ENCODE measurements at places on chromosomes 1 and 21. TPM values are rescaled to one million over a fixed set of nuclear protein-coding genes. Genes with fewer than 3 reads are reported as not detected.

- DNase-seq: no peak
These were observed 90.6 kb downstream of the HIVEP3 start for GRCh38 chr1:41827991-41828570.

DNA sequence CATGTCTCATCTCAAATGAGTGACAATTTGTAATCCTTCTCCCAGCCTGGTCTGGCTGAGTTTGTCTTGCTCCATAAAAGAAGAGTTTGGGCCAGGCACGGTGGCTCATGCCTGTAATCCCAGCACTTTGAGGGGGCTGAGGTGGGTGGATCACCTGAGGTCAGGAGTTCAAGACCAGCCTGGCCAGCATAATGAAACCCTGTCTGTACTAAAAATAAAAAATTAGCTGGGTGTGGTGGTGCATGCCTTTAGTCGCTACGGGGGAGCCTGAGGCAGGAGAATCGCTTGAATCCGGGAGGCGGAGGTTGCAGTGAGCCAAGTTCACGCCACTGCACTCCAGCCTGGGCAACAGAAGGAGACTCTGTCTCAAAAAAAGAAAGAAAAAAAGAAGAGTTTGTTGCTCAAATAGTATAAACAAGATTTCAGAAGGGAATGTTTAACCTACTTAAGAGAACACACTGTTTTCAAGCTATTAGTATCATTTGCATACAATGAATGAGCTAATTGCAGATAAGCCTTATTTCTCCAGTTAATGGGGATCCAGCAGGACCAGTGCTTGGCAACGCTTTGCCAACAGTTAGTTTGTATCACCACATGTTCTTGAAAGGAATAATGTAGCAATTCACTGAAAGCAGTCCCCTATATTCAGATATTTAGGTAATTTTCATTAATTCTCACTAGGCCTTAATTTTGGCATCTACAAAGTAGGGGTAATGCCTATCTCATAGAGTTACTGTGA, 15.9 kb downstream of the KLHDC7A start:
- DNase-seq: no peak

DNA sequence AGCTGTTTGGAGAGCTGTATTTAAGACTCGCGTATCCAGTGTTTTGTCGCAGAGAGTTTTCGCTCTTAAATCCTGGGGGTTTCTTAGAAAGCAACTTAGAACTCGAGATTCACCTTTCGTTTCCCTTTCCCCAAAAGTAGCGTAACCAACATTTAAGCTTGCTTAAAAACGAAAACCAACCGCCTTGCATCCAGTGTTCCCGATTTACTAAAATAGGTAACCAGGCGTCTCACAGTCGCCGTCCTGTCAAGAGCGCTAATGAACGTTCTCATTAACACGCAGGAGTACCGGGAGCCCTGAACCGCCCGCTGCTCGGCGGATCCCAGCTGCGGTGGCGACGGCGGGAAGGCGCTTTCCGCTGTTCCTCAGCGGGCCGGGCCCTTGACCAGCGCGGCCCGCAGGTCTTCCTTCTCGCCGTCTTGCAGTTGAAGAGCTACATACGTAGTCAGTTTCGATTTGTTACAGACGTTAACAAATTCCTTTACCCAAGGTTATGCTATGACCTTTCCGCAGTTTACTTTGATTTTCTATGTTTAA, 1.9 kb downstream of the OLIG1 start:
- peak; percentile 48 for DNase-seq

Gene PANK4
- 13.7 TPM for polyA plus RNA-seq

Gene POGK
- polyA plus RNA-seq: 10.9 TPM
